HFF-Myc (cell line): ENCODE measurements at places on chromosomes 7 and 10.
A peak's percentile ranks its signal among the peaks of the same experiment; 100 is the strongest.

DNA sequence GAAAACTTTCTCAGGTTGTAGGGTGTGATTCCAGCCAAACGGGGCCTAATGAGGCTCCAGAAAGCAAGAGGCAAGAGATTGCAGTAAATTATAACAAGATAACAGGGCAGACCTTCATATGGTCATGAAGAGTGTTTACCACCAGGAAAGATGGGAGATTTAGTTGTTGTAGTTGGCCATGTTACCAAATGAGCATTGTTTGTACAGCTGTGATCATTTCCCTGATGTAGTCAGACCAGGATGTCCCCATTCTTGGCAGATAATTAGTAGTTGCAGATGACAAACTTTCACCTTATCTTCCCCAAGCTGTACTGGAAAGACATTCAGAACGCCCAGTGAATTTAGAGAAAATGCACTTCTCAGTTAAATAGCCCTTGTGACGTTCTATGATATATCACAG, 630.8 kb downstream of the ANKRD7 start:
- DNase-seq: no peak

DNA sequence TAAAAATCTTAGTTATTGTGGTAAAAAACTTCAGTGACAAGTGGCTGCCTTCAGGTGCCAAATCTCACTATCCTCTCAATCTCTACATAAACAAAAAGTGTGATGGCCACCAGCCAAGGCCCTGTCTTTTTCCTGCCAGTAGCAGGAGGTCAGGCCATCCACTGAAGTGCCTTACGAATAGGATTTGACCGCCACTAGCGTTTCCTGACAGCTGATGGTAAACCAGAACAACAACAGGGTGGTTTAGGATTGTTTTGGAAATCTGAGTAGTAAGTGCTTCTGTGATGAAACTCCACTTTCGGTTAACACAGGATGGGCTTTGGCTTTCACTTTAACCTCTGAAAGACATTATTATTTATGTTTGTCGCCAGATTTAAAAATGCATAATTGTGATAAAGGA, 55.7 kb upstream of the OGDHL start:
- DNase-seq: no peak

DNA sequence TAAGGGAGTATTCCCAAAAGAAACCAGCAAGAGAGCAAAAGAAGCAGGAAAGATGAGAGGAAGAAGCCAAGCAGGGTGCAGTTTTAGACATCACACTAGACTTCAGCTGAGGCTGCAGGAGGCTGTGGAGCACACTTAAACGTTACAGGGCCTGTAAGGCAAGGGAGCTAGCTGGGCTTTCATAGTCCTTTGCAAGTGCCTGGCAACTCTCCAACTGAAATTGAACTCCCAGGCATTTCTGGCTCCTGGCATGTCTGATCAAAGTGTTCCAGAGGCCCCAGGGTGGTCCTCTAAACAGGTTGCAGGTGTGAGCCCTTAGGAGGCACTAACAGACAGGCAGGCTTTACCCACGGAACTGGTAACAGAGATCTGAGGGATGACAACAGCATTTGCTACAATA, 750.2 kb downstream of the XPNPEP1 start:
- DNase-seq: no peak

DNA sequence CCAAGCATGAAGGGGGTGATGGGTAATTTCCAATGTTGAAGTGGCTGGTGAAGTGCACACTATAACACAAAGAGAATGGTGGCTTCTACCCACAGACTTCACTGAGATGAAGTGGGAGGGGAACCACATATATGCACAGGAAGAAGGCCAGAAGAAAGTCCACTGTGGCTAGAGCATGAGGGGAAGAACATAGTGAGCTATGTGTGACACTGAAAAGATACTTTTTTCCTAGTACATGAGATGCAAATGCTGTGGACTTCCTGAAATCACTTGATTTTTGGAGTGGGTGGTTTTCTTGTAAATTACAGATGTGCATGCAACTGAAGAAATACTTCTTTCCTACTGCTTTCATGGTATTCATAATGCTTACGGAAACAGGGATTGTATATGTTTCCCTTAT, 115.6 kb upstream of the PHYHIPL start:
- DNase-seq: no peak

DNA sequence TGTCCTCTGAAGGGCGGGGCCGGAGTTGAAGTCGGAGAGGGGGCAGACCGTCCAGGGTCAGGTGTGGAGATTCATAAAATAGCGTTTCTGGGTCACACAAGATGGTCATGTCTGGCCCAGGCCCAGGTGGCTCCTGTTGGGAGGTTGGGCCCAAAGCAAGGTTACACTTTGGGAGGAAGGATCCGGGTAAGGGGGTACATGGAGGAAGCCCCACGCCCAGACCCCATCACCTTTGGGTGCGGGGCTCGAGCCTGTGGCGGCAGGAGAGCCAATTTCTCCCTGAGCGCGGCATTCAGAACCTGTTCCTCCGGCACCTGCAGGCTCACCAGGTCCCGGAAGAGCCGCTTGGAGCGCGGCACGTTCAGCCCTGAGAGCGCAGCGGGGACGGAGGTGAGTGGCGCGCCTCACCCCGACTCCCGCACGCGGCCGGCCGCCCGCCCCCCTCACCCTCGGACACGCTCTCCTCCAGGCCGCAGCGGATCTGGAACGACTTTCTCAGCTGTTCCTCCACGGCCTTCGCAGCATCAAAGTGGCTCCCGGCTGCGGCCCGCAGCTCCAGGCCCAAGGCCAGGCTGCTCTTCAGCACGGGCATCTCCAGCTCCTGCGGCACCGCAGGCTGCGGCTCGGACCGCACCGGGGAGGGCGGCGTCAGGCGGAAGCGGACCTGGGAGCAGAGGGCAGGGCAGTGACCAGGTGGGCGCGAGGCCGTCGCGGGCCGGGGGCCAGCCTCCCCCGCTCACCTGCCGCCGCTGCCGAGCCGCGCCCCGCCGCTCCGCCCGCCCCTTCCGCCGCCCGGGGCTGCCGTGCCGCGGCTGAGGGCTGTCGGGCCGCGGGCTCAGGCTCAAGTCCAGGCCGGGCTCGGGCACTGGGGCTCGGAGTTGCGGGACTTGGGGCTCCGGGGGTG, 644 bp downstream of the PPP1R35 start:
- DNase-seq: no peak

GRCh38 chr7:6159097-6159483, 113.3 kb downstream of the CYTH3 start:
- no peak for DNase-seq

DNA sequence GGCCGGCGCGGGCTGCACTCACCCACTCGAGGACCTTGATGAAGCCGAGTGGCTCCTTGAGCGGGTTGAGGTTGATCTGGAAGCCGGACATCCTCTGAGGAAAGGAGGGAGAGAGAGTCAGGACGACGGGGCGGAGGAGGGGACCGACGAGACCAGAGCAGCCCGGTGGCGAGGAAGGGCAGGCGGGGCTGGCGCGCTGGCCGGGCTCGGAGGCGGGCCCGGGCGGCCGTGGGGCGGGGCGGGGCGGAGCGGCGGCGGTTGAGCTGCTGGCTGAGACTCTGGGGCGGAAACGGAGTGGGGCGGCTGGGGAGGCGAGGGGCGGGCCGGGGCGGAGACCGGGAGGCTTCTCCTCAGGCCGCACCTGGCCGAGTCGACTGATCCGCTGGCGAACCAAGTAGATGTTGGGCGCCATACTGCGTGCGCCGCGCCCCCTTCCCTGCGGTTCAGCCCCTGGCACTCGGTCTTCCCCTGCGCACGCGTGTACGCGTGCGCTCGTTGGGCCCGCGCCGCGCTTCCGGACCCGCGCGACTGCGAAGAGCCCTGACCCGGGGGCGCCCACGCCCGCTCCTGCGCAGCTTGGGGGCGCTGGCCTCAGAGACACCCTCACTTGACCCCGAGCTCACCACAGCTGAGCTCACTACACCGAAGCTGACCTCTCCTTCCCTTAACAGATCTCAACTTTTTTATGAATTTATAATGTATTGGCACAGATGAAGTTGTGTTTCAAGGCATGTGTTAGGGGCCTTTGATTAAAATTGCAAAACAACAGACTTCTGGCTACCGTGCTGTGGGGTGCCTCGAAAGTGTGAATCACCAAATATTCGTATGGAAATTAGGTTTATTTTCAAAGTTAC, at the start of gene SYPL1:
SYPL1 (minus strand) TSS at position 195 of the 854 bp plus-strand sequence; CDS start at position 91, 104 bp downstream.
- DNase-seq: peak; percentile 51

- DNase-seq: no peak
These were observed 72.1 kb upstream of the NANOS1 start for GRCh38 chr10:118957443-118957825.

- no peak for DNase-seq
These were observed 50.2 kb downstream of the KDM7A start for GRCh38 chr7:140126435-140127034.

DNA sequence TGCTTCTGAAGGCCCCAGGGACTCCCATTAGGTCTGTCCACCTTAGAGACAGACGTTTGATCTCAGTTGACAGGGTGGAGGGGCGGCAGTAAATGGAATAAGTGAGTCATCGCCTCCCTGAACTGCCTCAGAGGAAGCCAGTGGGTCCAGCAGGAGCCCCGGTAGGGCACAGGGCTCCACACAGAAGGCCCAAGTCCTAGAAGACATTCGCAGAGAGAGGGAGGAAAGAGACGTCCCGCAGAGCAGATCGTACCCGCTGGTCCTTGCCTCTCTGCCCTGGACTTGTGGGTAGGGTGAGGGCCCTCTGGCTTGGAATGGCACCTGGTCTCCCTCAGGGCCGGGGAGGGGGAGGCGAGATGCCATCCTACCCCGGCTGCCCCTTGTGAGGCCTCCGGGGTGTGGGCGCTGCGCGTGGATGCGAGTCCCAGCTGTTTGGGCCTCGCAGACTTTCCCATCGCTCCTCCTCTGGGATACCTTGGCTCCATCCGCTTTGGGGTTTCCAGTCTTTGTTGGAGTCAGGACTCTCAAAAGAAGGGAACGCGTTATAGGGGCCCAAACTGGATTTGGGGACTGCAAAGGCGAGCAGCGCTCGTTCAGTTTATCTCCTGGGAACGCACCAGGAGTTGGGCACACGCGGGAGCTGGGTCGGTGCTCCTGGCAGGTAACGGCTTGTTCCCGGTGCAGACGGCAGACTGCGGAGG, 5.1 kb downstream of the TLX1 start:
- DNase-seq: no peak

DNA sequence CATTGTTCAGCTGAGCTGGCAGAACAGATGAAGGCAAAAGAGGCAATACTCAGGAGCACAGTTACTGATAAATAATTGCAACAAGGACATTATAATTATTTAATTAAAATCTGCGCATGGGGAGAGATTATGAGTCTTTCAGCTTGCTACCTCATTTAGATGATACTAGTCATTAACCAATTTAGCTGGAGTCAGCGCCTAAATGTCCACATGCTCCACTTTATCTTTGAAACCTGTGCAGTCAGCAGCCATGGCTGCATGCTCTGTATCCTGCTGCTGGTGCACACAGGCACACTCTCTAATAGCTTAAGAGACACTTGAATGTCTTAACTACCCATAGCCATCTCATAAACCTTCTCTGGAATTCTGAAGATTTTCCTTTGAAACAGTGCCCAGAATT, 196.8 kb downstream of the PPP1R3A start:
- DNase-seq: no peak

DNA sequence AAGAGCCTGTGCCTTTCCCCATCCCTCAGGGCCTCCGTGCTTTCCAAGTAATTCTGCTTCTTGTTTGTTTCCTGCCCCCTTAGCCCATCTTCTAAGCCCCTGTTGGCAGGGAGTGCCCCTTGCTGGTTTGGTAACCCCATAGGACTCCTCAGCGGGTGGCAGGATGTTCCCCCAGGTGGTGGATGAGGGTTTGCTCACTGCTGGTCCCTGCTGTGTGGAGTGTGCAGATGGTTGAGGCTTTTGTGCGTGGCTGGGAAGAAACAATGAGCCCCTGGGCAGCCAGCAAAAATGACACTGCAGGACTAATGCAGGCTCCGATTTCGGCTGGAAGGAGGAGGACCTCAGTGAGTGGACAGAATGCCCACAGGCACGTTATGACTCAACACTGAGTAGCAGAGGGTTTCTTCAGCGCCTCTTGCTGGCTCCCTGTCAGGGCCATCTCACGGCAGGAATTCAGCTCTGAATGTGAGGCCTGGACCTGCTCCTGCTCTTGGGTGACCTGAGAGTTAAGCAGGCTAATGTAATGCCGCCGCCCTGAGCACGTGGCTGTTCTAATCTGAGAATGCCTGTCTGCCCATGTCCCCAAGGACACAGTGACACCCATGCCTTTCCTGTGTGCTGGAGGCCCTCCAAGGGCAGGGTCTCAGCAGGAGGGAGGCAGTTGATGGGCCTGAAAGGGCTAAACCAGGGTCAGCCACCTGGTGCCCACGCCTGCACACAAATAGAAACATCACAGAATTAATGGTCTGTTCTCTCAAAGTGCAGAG, 16.6 kb downstream of the BAG3 start:
- peak; percentile 81 for DNase-seq

GRCh38 chr7:133794479-133794878, 332.7 kb upstream of the LRGUK start:
- no peak for DNase-seq

DNA sequence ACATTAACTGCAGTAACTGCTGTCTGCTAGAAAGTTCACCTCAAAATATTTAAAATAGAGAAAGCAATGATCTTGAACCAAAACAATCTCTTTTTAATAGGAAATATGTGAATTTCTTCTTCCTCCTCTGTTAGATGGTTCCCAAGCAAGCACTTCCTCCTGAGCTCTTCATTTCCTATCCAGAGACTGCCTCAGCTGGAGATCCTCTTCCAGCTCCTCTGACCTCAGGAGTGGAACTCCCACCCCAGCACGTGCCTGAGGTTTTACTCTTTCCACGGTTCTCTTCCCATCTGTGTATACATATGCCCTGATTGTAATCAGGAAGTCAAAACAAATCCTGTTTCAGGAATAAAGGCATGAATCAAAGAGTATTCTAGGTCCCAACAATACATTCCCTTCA, 5.6 kb downstream of the DENND11 start:
- DNase-seq: no peak

DNA sequence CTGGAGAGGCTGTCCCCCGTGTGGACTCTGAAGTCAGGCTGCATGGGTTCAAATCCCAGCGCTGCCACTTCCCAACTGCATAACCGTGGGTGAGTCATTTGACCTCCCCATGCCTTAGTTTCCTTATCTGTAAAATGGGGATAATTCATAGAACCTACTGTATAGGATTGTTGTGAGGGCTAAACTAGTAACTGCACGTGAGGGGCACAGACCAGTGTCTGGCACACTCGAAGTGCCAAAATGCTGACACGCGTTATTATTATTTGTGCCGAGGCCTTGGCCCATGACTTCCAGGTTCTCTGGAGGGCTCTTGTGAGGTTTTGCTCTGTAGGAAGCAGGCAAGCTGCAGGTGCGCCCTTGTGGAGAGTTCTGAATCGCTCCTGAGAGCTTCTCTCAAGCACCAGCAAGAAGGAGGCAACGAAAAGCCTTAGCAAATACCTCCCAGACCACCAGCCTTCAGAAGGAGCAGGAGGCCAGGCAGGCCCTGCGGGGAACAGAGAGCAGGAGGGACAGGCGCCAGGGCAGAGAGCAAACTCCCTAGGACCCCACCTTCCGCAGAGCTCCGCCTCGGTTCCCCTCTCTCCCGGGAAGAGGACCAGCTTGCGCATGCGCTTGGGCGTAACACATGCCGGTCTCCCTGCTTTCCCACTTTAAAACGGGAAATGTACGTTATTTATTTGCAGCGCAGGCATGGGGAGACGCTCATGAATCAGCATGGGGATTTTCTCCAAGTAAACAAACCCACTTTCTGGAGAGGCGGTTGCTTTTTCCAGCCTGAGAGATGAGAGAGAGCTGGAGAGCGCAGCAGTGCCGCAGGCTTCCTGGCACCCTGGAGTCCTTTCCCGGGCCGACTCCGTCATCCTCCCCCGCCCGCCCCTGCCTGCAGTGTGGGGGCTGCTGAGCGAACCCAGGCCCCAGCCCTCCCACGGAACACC, 39.6 kb downstream of the SORCS3 start:
- DNase-seq: no peak
